SJCRH30 (cell line): ENCODE measurements at places on chromosomes 5 and 9. TPM values are rescaled to one million over a fixed set of nuclear protein-coding genes. Genes with fewer than 3 reads are reported as not detected.

- no peak for DNase-seq
Measured at GRCh38 chr9:116329470-116329869, 175.9 kb downstream of the PAPPA start.

DNA sequence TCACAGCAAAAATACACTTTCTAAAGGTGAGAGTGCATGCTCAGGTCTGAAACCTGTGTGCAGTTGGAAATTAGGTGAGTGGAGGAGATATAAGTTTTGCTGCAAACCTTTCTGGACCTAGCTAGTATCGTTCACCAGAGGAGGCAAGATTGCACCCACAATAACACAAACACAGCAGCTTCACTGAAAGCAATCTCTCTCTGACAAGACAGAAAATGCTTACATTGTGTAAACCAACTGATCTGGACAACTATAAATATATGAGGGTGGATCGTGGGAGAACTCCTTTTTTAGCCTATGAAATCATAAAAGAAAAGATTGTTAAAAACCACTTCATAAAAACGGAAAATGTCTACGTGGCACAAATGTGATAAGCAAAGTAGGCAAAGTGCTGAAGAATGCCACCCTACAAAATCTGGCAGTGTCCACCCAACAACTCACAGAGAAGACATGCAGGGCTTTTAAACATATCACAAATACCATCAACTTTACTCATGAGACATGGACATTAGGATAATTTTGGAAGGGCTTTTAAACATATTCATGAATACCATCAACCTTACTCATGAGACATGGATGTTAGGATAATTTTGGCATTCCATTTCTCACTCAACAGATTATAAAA is 134.3 kb downstream of the CDH18 start:
- DNase-seq: no peak

Gene GABRA1
- not detected in 2 replicates for total RNA-seq

Gene SYK
- total RNA-seq: not detected in 2 replicates

Gene RGMB
- 41.2 and 46.9 TPM in 2 replicates for total RNA-seq

DNA sequence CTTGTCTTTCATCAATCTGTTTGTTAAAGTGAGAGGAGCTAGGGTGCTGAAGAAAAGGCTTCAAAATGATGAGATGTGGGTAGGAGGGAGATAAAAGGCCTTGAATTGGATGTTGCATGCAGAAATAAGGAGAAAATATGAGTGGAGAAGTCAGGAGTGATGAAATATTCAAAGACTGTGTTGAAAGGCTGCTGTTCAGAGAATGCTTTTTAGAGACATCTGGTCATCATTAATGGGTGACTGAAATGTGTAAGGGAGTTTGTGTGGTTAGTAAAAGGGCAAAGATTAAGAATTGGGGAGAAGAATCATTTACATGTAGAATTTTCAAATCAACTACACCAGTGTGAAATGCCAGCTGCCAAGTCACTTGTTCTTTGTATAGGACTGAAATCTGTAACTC is 383.9 kb downstream of the MAT2B start:
- no peak for DNase-seq

Gene GALT
- 16.4 and 18.9 TPM in 2 replicates for total RNA-seq

DNA sequence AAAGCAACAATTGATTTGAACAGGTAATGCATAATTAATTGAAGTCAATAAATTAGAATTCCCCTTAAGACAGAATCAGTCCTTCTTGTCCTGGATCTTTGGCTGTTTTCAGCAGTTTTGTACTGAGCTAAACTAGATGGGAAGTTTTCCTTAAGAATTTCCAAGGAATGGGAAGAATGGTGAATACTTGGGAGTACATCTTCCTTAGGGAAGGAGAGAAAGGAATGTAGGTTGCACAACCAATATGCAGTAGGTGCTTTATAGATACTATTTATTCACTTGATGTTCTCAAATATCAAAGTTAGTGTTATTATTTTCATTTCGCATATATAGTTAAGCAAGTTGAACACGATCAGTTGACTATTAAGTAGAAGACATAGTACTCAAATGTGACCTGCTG is 183.5 kb upstream of the MAP1B start:
- DNase-seq: no peak

GRCh38 chr5:264338-264737 is 7.1 kb upstream of the PDCD6 start:
- no peak for DNase-seq

Gene PTGER4
- total RNA-seq: 7.4 and 9.6 TPM in 2 replicates

- no peak for DNase-seq
Measured at GRCh38 chr9:134882204-134882785, 1.7 kb downstream of the FCN2 start.

DNA sequence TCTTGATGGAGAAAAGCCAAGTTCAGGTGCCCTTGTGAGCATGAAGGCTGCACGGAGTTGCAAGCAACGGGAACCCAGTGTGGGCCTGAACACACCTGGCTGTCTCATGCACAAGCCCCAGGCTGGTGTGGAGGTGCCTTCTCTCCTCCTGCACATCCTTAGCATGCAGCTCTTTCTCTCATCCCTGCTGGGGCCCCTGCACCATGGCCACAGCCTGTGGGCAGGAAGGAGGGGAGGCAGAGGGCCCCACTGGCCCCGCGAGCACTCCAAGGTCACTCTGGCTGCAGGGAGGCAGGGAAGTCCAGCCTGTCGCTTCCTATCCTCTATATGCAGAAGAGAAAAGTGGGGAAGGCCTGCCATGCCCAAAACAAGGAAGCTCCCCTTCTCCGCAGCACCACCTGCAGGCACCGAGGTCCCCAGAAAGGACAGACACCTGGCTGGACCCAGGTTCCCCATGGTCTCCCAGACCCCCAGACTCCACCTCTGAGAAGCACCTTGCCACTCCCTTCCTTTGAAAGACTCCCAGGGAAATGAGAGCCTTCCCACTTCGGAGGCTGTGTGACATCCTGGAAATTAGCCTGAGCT is 18.6 kb downstream of the STKLD1 start:
- no peak for DNase-seq

Gene OR1L1
- not detected in 2 replicates for total RNA-seq
